ENCODE measurements at places on chromosomes 16 and 17. TPM values are rescaled to one million over a fixed set of nuclear protein-coding genes. Genes with fewer than 3 reads are reported as not detected.

Gene PSMD7
- polyA plus RNA-seq, result 89.1 TPM

Gene ALOX15
- 0.12 TPM for polyA plus RNA-seq

Gene NPIPA7
- polyA plus RNA-seq, result 13.9 TPM

Gene PRAC1
- polyA plus RNA-seq, result not detected

Gene SMPD3
- polyA plus RNA-seq, result 42.7 TPM

Gene SLC5A11
- polyA plus RNA-seq, result not detected

Gene KRT32
- polyA plus RNA-seq, result not detected

Gene CBX4
- 31.9 TPM for polyA plus RNA-seq

Gene CA4
- polyA plus RNA-seq, result not detected

Gene FNDC8
- polyA plus RNA-seq, result not detected

Gene CMTM1
- 1.3 TPM for polyA plus RNA-seq

Gene TAT
- not detected for polyA plus RNA-seq

Gene HSF4
- polyA plus RNA-seq, result 27.9 TPM

Gene PRCD
- 22.5 TPM for polyA plus RNA-seq

Gene RAMP2
- 0.96 TPM for polyA plus RNA-seq

Gene ANKRD40CL
- polyA plus RNA-seq, result not detected

Gene LRRC36
- 1.6 TPM for polyA plus RNA-seq

Gene RUNDC3A
- 326 TPM for polyA plus RNA-seq

Gene CSH1
- not detected for polyA plus RNA-seq

Gene AANAT
- not detected for polyA plus RNA-seq

Gene CTRB1
- polyA plus RNA-seq, result not detected

Gene CPNE2
- polyA plus RNA-seq, result 18.6 TPM

Gene FAM234A
- 31.7 TPM for polyA plus RNA-seq

Gene DOC2B
- 4.8 TPM for polyA plus RNA-seq

Gene UNKL
- 11.9 TPM for polyA plus RNA-seq

Gene SLC4A1
- 0.05 TPM for polyA plus RNA-seq

Gene TBC1D26
- 4.1 TPM for polyA plus RNA-seq

Gene KRT39
- polyA plus RNA-seq, result not detected

Gene MYO15A
- 1.9 TPM for polyA plus RNA-seq

Gene NR1D1
- 0.73 TPM for polyA plus RNA-seq

Gene CSH2
- polyA plus RNA-seq, result not detected

Gene CDRT15L2
- polyA plus RNA-seq, result not detected

Gene KCTD19
- 0.45 TPM for polyA plus RNA-seq

Gene TMEM100
- polyA plus RNA-seq, result not detected

Gene PPM1E
- polyA plus RNA-seq, result 39.5 TPM

Gene GUCY2D
- 0.07 TPM for polyA plus RNA-seq

Gene KRT33B
- polyA plus RNA-seq, result not detected

Gene EVPLL
- not detected for polyA plus RNA-seq

Gene NTN1
- 18.1 TPM for polyA plus RNA-seq

Gene KRTAP1-1
- not detected for polyA plus RNA-seq

Gene SMIM5
- not detected for polyA plus RNA-seq

Gene STH
- not detected for polyA plus RNA-seq

Gene SEPTIN12
- 4.7 TPM for polyA plus RNA-seq

Gene LMF1
- 9.2 TPM for polyA plus RNA-seq

Gene TEX14
- polyA plus RNA-seq, result 0.90 TPM

Gene HCRT
- polyA plus RNA-seq, result not detected

Gene CHST6
- not detected for polyA plus RNA-seq

Gene CES3
- 3.7 TPM for polyA plus RNA-seq

Gene SCGB1C2
- polyA plus RNA-seq, result not detected

Gene ITGA2B
- polyA plus RNA-seq, result 3.9 TPM

Gene IGF2BP1
- polyA plus RNA-seq, result 13.0 TPM

Gene PLK1
- 0.21 TPM for polyA plus RNA-seq

Gene MPO
- not detected for polyA plus RNA-seq

Gene KRTAP3-1
- polyA plus RNA-seq, result not detected

Gene MYL11
- not detected for polyA plus RNA-seq

Gene CES5A
- 0.62 TPM for polyA plus RNA-seq

Measured in neural cell (in vitro differentiated cells).